ENCODE measurements at places on chromosomes 11 and 22.

DNA sequence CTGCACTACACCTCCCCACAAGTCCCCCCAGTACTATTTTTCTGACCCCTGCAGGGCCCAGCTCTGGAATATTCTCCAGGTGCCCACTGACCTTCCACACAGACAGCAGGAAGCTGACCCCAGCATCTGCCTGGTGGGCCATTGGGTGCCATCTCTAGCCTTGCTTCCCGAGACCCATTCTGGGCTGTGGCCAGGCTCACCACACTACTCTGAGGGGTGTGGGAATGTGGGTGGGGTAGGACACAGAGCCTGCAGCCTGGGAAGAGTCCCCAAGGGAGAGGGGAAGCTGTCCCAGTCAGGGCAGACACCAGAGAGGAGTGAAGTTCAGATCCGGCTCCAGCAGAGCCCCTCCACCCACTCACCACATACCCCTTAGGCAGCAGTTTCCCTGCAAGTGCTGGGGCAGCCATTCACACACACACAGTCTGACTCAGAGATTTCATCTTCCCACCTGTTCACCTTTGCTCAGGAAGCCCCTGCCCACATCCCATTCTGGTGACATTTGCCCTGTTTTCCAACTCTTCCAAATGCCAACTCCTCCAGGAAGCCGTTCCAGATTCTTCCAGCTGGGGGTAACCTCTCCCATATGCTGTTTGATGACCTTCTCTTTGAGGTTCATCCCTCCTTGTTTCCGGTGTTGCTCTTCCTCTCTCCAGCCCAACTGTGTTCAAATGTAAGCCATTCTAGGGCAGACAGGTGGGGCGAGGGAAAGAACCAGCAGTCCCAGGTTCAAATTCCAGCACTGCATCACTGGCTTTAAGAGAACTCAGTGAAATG, 1.9 kb downstream of the SLCO2B1 start:
- DNase-seq, result no peak

DNA sequence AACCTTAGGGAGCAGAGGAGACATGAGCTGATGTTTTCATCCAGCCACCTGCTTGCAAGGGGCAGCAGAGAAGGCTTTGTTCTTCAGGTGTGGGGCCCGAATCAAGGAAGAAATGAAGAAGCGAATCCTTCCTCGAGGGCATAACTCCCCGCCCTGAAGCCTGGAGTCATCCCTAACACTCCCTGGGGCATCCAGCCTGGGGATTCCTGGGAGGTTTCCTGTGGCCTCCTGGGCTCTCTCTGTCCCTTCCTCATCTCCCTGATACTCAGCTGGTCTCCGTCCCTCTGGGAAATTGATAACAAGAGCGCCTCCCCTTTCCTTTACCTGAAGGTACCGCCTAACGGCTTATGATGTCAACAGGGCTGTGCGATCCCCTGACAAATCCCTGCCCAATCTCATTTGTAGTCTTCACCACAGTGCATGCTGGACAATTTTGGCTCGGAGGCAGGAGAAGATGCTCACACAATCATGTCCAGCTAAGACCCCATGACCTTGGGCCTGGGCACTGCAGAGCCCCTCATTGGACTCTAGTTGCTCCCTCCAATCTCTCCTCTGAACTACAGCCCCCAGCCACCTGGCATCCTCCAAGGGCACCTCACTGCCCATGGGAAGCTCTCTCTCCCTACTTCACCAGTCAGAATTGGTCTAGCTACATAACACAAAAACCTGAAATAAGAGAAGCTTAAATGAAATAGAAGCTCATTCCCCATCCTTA, 80.6 kb upstream of the RTL6 start:
- no peak for DNase-seq

DNA sequence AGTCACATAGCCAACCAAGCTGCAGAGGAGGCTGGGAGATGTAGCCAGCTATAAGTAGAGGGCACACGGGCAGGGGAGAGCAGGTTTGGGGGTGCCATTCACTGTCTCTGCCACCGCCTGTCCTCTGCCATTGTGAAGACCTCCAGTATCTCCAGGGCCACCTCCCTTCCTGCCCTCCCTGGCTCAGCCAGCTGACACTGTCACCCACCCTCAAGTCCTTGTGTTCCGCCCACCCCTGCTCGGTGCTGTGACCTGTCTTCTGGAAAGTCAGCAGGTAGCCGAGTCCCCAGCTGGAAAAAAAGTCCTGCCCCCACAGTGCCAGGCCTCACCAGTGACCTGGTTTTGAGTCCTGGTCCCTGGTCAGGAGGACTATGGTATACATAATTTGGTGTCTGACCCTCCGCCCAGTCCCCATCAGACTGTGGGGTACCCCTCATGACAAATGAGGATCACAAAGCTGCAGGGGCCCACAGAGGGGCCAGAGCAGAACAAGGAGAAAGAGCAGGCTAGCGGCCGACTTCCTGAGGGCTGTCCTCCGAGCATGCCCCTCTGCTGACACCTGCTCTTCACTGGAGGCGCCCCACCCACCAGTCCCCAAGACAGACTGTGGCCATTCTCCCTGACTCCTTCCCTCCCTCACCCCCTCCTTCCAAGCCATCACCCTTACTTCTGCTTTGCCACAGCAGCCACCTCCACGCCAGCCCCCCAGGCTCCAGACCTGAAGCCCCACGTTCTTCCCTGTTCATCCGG, 7.1 kb upstream of the IL2RB start:
- DNase-seq, result no peak

GRCh38 chr11:112541140-112542046, 280.7 kb upstream of the PLET1 start:
- DNase-seq, result no peak

GRCh38 chr11:34476849-34477248, 36.7 kb downstream of the ELF5 start:
- no peak for DNase-seq

DNA sequence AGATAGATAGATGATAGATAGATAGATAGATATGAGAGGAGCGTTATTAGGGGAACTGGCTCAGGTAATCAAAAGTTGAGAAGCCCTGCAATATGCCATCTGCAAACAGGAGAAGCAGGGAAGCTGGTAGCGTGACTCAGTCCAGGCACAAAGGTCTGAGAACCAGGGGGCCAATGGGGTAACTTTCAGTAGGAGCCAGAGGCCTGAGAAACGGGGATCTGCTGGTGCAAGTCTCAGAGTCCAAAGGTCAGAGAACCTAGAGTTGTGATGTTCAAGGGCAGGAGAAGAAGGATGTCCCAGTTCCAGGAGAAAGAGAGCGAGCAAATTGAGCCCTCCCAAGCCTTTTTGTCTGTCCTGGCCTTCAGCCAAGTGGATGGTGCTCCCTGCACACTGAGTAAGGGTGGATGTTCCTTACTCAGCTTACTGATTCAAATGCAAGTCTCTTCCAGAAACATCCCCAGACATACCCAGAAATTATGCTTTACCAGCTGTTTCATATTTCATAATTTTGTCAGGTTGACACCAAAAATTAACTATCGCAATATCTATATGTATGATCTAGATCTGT, 87.8 kb upstream of the SLC22A12 start:
- no peak for DNase-seq

DNA sequence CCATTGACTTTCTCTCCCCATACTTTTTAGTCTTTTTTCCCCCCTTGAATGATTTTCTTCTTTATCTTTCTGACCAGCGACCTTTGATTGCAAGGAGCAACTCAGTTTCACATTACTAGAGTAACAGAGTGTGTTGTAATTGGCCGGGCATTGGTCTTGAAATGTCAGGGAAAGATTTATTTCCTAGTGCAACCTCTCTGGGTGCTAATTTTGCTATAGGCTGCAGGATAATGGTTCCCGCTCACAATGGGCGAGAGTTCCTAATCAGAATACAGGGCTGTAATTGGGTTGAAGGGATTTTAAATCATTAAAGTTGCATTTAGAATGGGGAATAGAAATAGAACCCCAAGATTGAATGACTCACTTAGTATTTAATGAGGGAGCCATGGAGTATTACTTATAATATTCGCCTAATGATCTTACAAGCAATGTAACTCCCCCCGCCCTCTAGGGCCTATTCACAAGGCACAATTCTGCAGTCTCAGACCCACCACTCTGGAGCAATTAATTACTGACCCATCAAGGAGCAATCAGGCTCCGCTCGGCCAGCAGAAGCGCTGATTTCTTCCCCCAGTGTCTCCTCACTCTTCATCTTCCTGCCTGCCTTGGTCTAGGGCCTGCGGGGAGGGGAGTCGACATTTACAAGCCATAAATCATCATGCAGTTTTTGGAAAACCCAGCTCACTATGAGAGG, 725.9 kb downstream of the NTM start:
- DNase-seq, result no peak

DNA sequence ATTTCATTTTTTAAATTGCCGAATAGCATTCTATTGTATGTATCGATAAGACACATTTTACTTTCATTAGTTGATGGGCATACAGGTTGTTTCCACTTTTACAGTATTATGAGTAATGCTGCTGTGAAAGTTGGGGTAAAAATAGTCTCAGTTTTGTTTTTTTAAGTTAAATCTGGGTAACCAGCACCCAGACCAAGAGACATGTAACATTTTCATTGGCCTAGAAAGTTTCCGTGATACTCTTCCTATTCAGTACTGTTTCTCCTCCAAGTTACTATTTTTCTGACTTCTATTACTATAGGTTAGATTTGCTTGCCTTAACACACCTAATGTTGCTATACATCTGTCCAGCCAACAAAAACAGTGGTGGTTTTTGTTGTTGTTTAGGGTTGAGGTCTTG, 12.3 kb downstream of the IPO7 start:
- no peak for DNase-seq

DNA sequence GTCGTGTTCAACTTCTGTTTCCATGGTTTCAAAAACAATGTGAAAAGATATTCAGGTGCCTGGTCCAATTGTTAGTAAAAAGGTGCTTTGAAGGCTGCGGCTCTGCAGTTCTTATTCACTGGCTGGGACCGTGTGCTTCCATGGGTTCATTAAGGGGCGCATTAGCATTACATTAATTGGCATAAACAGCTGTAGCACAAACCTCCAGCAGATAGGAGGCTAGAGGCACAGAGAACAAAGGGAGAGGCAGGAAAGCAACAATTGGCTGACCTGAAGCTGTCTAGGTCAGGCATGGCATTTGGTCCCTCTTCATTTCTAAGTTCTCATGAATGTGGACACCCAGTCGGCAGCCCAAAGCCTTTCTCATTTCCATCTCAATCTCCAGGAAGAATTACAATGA, 16.6 kb downstream of the PAK1 start:
- no peak for DNase-seq

DNA sequence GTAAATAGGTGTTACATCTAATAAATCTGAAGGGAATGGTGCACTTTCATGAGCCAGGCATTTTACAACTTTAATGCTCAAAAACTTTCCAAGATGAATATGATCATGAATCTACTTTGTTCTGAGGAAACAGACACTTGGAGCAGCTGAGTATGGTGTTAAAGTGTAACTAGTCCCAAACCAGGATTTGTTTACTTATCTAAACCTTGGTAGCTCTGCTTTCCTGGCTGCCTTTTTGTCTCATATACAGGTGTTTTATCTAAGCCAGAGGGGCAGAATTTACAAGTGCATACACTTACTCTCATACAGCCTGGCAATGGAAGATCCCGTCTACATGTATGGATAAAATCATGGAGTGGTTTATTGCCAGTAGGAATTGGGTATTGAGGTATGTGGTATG, 171.5 kb downstream of the FAT3 start:
- no peak for DNase-seq

- no peak for DNase-seq
These were observed 563.0 kb downstream of the MIAT start for GRCh38 chr22:27220339-27220738.

DNA sequence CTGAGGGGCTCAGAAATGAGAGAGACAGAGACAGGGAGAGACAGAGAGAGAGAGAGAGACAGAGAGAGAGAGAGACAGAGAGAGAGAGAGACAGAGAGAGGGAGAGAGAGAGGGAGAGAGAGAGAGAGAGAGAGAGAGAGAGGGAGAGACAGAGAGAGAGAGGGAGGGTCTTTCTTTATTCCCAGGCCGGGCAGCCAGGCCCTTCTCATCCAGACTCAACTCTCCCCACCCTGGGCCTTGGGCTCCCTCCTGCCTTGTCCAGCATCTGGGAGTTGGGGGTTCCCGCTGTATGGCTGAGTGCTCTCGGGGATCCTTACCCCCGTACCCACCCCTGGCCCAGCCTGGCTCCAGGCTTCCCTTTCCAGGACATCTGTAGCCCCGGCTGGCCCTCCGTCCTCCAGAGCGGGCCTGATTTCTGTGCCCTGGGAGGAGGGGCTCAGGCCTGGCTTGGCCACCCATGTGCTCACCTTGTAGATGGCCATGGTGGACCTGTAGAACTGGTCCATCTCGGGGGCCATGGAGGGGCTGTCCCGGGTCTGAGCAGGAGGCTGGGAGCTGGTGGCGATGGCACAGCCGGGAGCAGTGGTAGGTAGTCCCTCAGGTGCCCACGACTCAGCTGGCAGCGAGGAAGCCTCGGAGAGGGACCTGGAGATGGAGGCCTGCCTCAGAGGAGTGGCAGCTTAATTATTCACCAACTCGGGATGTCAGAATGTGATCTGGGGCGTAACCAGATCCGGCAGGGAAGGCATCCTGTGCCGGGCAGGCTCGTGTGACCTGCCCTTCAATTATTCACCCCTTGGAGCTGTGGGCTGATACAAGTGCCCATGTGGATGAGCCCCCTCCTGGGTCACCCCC, at the start of gene BAIAP2L2:
TSS of gene BAIAP2L2 (minus strand) at position 677 of the 855 bp plus-strand sequence. CDS start at position 518, 159 bp downstream.
- no peak for DNase-seq

GRCh38 chr11:16899708-16900303, 114.4 kb downstream of the PLEKHA7 start:
- no peak for DNase-seq

GRCh38 chr11:89327885-89328284, 150.2 kb downstream of the TYR start:
- no peak for DNase-seq

GRCh38 chr11:75562836-75563484, 907 bp downstream of the SERPINH1 start:
- peak; percentile 67 for DNase-seq

DNA sequence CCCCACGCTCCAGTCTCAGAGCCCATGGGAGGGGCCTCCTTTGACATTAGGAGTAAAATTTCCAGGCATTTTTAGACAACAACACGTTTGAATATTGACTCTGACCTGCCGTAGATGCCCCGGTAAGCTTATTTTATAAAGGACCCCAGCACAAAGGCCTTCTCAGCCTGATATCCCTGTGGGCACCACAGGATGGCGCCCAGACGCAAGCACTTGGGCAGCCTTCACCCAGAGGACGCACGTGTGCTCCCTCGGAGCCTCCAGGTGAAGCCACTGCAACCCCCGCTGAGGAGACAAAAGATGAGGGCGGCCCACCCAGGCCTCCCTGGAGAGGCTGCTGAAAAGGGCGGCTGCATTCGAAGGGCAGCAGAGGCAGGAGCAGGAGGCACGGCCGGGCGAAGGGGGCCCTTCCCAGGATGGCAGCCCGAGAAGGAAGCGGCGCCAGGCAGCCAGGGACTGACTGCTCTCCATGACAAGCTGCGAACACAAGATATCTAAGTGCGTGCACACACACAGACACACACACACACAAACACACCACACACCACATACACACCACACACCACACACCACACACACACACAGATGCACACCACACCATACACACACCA, 15.2 kb upstream of the TH start:
- DNase-seq, result peak; percentile 55

DNA sequence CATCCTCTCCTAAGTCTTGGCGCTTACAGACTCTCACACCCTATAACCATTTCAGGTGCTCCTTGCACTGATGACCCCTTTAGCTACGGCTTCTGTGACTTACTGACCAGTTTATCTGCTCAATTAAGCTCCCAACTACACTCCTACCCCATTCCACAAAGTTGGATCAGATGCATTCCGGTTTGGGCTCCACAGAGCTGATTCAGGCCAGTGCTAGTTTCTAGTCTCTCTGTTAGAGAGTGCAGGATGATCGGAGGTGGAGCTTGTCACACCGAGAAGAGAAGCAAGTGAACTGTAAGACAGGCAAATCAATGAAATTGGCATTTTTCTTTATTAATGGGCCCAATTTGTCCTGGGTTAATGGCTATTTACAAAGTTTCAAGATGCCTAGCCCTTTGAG, 436.8 kb upstream of the CADM1 start:
- no peak for DNase-seq

Data from endothelial cell (in vitro differentiated cells).